Activated CD4-positive, alpha-beta T cell treated with anti-CD3 and anti-CD28 coated beads, Interleukin-2, Interleukin-6, amounts not matched to agents 100 ng/mL and 50 ng/mL, durations not matched to agents 16 hours and 8 hours (primary cell): ENCODE measurements at places on chromosomes 5 and 9.

- no peak for DNase-seq
Measured at GRCh38 chr5:137051161-137051560, 448.0 kb downstream of the SPOCK1 start.

- DNase-seq, result peak; percentile 57
Measured at GRCh38 chr9:127316586-127317323, 52.2 kb downstream of the GARNL3 start.

GRCh38 chr5:178211095-178212048 lies 7.0 kb downstream of the HNRNPAB start:
- no peak for DNase-seq

DNA sequence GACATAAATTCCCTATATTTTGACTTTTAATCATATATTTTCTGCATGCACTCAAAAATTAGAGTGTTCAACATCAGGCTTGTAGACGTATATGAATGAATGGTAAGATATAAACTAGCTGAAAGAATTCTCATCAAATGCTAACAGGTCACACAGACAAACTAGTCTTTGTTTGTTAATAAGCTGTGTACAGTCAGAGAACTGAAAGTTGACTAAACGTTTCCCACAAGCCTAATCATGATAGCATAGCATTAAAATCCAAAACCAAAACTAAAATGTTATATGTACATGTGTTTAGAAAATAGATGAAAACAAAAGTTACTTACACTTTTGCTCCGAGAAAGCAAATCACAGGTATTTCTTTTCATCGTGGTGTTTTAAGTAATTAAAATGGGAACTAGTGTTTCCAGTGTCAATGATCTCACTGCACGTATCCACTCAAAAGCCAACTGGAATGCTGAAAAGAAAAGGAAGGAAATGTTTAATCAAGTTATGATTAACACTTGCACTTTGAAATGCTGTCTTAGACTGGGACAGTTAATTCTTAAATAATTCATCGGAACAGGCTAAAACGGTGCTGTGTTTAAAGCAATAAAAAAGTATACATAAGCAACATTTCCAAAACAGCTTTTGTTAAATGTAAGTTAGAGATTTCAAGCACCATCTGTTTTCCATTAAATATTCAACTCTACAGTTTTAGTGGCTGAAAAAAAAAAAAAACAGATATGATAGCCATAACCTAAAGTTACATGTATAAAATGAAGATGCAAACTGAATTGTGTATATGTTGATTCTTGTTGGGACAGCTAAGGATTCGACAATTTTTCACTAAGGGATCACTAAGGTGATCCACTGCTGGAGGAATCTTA lies 291.9 kb upstream of the PDE4D start:
- DNase-seq, result no peak

DNA sequence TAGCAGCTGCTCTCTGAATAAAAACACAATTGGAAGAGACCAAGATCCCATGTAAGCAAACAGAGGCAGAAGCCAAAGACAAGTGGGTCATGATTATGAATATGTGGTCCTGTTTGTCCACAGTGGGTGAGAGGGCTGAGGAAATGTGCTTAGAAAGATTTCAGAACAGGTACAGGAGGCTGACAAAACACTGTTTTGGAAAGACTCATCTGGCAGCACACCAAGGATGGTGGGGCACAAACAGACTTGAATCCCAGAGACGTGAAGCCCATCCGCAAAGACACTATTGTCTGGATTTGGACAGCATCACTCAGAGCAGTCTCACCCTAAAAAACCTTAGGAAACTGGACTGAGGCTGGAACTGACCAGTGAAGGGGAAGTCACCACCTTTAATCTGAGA lies 85.0 kb downstream of the ADRB2 start:
- DNase-seq, result no peak

DNA sequence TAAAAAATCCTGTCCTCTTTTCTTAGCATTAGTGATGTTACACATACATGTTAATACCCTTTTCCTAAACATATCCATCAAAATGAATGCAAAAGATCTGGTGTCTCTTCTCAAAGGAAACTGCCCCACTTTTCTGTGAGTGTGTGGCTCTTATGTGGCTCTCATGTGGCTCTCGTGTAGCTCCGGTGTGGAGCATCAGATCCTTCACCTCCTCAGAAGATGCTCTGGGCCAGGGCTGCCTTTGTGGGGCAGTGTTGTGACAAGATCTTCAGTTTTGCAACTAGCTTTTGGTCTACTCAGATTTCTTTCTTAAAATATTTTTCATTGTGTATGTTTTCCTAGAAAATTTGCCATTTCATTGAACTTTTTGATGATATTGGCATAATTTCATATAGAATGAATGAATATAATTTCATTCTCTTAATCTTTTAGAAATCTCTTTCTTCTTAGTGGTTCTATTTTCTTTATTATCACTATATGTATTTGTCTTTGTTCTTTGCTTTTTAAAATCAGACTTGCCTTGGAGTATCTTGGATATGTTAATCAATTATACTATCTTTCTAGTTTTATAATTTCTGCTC lies 19.4 kb downstream of the GARNL3 start:
- peak; percentile 16 for DNase-seq

- DNase-seq, result no peak
Measured at GRCh38 chr9:115690786-115691496, 462.6 kb upstream of the PAPPA start.

DNA sequence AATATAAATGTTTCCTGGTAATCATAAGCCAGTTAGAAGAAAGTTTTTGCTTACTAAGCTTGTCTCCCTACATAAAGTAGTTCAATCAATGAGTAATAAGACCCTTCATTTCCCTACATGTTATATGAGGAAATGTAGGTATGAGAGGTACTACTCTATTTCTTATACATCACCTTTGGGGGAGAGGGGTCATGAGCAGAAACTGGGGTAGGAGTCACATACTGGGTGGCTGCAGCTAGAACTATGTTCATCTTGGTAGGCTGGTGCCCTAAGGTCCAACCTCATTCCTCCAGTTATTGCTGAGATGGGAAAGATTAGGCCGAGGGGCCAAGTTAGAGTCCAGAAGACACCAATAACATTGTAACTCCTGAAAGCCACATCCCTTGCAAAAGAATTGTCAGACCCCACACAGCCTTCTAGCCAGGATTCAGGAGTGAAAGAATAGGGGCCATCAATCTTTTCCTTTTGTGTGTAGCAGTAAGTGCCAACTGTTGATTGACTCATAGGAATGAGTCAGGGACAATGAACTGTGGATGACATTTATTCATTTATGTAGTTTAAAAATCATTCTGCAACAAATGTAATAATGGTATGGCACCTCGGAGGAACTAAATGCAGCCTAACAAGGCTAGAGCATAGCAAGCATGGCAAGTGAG lies 21.6 kb upstream of the SREK1 start:
- DNase-seq, result peak; percentile 18

- no peak for DNase-seq
Measured at GRCh38 chr5:68037546-68037945, 178.0 kb upstream of the PIK3R1 start.

GRCh38 chr5:13403351-13403750 lies 541.1 kb downstream of the DNAH5 start:
- no peak for DNase-seq

GRCh38 chr9:90078988-90079421 lies 474.2 kb downstream of the GADD45G start:
- DNase-seq, result peak; percentile 45

DNA sequence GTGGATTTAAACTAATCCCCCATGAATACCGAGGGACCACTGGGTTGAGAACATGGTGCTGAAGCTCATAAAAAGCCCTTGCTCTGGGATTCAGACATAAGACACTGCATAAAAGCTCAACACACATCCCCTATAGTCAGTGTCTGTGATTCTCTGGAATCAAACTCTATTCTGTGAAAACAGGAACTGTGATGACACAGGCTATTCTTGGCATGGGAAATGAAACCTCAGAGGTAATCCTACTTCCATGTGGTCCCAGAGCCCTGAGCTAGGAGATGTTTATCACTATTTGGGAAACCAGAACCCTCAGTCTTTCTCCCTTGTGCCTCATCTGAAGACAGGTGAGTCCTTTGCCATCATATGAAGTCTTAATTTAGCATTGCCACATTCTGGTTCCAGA lies 135.4 kb upstream of the PRSS3 start:
- no peak for DNase-seq

DNA sequence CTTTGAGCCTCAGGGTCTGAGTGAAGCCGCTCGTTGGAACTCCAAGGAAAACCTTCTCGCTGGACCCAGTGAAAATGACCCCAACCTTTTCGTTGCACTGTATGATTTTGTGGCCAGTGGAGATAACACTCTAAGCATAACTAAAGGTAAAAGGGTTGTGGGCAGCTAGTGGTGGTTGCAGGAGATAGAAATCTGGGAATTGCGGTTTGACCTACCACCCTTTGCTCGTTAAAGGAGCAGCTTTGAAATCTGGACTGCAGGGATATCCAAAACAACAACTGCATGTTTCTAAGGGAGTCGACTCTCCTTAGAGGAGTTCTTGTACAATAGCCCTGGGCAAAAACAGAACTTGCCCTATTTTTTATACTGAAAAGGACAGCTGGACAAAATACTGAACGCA lies 19.0 kb downstream of the ABL1 start:
- DNase-seq, result no peak

- no peak for DNase-seq
Measured at GRCh38 chr9:72554221-72554641, 32.8 kb downstream of the TMC1 start.

DNA sequence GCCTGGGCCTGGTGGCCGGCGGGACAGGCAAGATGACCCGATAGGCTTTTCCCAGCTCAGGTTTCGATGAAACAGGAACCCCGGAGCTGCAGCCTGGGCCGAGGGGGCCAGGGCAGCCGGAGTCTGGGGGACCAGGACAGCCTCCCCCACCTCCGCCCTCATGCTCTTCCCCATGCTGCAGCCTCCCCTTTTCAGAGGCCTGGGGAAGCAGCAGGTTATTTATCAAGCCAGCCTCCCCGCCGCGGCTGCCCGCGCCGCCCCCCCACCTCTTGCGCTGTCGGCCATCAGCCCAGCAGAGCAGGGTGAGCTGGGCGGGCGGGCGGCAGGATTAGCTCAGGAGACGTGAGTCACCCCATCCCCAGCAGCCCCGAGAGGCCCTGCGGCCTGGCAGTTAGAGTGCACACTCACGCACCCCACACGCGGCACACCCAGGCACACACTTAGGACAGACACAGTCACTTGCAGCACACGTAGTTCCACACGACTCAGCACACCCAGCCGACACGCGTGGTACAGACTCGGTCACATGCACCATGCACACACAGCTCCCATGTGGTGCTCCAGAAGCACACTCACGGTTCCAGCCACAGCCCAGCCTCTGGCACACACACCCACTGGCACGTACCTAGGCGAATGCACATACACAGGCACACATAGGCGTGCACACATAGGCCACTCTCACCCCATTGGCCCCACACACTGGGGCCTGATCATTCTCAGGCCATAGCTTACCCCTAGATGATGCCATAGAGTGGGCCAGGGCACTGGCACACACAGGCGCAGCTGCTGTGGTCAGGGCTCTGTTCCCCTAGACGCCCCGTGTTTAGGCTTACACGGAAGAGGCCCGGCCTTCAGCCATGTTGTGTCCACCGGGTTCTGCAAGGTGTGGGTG lies 13.0 kb downstream of the CXXC5 start:
- DNase-seq, result no peak

- no peak for DNase-seq
Measured at GRCh38 chr5:133819977-133820471, 148.4 kb downstream of the C5orf15 start.

- DNase-seq, result no peak
Measured at GRCh38 chr5:96197347-96197746, 235.7 kb upstream of the ELL2 start.

DNA sequence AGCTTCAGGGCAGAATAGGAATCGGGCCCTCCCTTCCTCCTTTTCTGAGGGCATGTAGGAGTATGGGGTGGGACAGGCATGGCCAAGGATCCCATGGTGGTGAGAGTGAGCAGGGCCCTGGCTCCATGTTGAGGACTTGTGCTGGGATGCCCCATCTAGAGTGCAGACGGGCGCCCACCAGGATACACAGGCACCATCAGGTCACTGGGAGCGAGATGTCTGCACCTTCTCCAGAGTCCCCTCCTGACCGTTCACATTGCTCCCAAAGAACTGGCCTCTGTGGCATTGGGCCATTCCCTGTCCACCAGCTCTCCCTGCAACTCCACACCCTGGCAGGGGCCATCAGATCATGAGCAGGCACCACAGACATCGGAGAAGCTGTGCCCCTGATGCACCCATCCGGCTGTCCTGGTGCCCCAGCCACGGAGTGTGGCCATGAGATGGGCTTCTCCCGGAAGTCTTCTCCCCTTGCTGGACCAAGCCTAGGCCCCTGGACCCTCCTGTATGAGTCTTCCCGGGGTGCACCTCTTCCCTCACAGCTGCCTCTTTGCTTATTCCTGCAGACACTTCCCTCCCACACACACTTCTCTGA lies 195.0 kb downstream of the IRX2 start:
- no peak for DNase-seq

GRCh38 chr9:108812396-108813025 lies 43.3 kb downstream of the ACTL7B start:
- DNase-seq, result no peak

GRCh38 chr5:81208904-81209303 lies 24.2 kb upstream of the CKMT2 start:
- no peak for DNase-seq

GRCh38 chr9:95010431-95010838 lies 283.9 kb downstream of the AOPEP start:
- no peak for DNase-seq

DNA sequence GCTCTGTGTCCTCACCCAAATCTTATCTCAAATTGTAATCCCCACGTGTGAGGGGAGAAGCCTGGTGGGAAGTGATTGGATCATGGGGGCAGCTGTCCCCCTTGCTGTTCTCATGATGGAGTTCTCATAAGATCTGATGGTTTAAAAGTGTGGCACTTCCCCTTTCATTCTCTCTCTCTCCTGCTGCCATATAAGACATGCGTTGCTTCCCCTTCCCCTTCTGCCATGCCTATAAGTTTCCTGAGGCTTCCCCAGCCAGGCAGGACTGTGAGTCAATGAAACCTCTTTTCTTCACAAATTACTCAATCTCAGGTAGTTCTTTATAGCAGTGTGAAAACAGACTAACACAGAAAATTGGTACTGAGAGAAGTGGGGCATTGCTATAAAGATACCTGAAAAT lies 107.7 kb downstream of the DMAC1 start:
- DNase-seq, result no peak

DNA sequence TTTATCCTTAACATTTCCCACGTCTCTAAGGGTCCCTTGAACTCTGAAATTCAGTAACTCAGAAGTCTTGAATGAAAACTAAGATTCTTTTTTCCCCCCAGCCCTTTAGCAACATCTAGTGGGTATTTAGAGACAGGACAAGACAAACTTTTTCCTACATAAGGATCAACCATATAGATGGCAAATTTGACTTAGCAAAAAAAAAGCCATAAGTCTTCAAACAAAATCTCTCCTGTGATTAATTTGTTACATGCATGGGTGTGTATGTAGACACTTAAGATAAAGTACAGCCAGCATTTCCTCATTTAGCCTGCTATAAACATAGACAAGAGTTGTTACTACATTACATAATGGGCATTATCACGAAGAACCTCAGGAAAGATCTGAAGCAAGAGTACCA lies 29.1 kb upstream of the ANKRD31 start:
- DNase-seq, result peak; percentile 11

DNA sequence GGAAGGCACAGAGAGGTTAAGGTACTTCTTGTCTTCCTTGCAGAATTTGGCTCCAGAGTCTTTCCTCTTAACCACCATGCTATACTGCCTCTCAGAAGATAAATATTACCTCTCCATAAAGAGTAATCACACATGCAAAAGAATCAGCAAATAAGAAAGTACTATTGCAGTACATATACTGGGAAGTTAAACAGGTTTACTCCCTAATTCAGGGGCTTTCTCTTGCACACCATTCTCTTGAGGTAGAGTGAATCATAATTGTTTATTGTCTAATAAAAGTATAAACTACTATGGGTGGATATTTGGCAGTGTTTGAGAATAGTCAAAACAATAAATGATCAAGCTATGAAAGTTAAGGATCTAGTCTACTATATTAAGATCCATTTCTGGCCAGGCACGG lies 40.4 kb downstream of the SPINK5 start:
- no peak for DNase-seq
